ENCODE measurements at places on chromosomes 12 and 14.

DNA sequence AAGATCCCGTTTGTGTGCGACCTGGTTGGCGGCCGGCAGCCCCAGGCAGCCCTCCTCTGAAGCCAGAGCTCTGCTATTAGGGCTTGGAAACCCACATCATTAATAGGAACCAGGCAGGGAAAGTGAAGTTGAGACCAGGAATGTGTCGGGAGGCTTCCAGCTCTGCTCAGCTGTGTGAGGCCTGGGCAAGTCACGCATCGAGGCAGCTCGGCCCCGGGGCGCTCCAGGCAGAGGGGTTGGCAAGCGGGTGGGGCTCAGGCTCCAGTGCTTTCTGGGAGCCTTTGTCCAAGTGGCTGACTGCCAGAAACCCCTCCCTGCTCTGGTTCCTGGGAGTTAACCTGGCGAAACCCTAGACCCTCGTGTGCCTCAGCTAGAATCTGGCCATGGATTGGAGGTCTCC lies 1151.7 kb downstream of the VRK1 start:
- no peak for DNase-seq

DNA sequence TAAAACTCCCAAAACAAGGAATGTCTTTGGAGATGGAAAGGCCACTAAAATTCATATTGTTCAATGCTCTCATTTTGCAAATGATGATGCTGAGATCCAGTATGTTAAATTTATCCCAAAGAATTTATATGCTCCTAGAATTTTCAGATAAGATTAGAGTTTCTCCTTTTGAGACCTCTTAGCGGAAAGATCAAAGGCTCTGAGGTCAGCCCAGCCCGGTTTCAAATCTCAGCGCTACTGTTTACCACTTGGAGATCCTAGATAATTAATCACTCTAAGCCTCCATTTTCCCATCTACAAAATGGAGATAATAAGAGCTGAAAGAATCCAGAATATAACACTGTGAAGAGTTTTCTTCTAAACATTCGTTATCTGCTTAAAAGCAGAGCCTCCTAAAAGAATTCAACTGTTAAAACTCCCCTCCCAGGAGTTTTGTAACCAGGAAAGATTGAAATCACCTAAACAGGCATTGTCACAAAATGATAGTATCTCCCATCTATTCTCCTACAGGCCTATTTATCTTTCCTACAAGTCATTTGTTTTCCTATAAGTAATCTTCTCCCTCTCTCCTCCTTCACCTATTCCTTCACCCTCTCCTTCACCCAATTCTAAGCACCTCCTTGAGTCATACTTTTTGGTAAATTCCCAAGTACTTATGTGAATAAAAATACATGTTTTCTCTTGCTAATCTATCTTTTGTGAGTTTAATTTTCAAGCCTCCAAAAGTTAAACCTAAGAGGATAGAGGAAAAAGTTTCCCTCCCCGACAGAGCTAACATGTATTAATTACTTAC lies 16.7 kb downstream of the DUSP6 start:
- DNase-seq, result no peak

DNA sequence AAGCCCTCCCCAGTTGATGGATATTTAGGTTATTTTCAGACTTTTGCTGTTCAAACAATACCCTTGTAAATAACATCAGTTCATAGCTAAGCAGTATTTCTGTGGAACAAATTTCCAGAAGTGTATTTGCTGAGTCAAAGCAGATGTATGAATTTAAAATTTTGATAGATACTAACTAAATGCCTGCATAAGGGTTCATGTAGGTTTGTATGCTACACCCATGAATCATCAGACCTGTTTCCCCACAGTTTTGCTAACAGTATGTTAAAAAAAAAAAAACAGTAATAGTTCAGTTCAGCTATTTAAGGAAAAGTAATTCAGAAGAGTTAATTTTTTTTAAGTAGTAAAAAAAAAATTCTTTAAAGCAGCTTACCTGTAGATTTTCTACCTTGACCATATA lies 236.1 kb upstream of the DIO2 start:
- peak; percentile 42 for DNase-seq

DNA sequence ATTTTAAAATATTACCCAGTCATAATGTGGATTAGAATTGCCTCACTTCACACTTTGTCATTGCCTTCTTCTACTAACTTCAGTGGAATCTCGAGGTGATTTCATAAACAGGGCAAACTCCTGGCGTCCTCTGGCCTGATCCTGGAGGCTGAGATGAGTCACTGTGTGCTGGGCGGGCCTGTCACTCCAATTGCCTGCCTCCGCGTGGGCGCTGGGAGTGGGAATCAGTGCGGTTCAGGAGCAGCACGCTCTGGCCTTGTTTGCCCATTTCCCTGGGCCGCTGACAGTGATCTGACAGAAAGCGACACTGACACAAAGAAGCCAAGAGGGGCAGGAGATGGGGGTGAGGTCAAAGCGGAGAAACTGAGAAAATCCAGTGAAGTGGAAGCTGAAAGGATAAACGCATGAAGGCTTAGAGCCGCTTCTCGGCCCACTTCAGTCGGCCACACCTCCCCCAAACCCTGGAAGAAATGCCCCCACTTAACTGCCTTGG lies 29.7 kb downstream of the LGR5 start:
- DNase-seq, result peak; percentile 11

GRCh38 chr14:38224338-38224737 lies 16.6 kb downstream of the SSTR1 start:
- DNase-seq, result no peak

- DNase-seq, result peak; percentile 57
Measured at GRCh38 chr12:57541001-57541400, 6.0 kb downstream of the DCTN2 start.

DNA sequence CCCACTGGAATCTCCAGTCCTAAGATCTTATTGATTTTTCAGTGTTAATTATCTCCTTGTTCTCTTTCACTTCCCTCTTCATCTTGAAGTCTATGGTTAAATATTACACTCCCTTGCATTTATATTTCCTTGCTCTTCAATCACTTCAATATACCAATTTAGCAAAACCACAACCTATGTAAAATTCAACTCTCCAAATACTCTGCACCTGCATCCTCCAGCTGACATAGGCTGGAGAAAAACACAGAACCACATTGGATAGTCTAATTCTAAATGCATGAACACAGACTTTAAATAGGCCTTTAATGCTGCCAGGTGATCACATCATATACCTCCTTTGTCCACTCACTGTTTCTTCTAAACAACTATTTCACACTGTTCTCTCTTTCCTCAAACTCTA lies 253.8 kb upstream of the GARIN6 start:
- no peak for DNase-seq

- DNase-seq, result no peak
Measured at GRCh38 chr12:21675641-21676040, 18.0 kb upstream of the LDHB start.

Data from fibroblast of upper back skin (primary cell).